ENCODE measurements at places on chromosomes 12 and 14.

DNA sequence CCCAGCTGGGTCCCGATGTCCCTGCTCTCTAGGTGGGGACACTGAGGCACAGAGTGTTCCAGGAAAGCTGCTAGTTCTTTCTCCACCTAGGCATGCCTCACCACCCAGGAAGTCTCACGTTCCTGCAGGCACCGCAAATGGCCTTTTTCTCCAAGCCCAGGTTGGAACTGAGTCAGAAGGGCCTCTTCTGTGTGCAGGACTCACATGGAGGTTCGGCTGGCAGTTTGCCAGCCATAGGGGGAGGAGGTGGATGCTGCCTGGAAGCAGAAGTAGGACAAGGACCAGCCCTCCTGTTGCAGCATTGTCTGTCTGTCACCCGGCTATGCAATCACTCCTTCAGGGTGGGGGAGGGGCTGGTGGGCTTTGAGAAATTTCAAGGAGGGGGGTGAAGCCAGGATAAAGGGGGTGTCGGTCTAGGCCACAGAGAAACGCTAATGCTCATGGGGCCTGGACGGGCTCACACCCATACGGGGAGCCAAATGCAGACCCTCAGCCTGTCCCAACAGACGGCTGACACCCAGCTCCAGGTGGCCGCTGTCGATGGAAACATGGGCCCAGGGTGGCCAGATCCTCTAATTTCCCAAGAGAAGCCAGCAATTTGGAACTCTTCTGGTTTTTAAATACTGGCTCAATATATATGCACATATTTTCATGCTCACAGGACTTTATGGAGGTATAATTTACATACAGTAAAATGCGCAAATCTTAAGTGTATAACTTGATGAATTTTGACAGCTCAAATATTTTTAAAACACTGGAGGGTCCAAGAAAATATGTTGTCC, 120.5 kb downstream of the PHETA1 start:
- no peak for DNase-seq

DNA sequence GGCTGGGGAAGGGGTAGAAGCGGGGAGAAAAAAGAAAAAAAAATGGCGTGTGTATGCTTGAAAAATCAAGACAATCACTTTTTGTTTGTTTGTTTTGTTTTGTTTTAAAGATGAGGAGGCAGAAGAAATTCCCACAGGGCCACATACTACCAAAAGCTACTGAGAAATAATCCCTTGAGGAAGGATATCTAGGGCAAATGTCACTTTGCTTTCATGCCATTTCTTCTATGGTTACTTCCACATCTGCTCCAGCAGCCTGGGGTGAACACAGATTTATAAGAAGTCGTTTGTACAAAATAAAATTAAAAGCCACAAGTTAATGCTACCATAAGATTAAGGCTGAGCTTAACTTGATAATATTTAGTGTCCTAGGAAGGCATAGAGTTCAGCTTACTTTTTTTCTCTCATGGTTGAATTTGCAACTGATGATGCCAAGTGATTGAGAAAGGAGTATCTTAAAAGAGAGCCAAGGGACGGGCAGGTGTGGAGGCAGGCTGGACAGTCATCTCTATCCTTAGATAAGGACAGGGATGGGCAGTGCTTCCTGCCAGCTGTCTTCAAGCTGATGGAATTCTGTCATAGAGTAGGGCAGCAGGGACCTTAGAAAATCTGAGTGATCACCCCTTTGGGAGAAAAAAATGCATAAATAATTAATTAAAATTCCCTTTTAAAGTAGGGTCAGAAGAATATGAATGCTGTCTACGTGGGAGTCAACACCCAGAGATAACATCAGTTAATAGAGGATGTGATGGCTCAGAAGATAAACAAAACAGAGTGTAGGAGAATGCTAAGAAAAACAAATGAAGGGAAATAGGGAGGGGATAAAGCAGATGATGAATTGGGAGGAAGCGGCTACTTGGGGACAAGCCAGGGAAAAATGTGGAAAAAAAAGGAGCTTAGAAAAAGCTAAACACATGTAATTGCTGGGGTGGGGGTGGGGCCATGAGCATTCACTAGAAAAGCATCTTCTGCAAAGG, 57.1 kb downstream of the DYRK2 start:
- DNase-seq: no peak

GRCh38 chr12:114682785-114683708, 928 bp downstream of the TBX3 start:
- no peak for DNase-seq

GRCh38 chr14:75452900-75453816, 25.3 kb downstream of the JDP2 start:
- no peak for DNase-seq

DNA sequence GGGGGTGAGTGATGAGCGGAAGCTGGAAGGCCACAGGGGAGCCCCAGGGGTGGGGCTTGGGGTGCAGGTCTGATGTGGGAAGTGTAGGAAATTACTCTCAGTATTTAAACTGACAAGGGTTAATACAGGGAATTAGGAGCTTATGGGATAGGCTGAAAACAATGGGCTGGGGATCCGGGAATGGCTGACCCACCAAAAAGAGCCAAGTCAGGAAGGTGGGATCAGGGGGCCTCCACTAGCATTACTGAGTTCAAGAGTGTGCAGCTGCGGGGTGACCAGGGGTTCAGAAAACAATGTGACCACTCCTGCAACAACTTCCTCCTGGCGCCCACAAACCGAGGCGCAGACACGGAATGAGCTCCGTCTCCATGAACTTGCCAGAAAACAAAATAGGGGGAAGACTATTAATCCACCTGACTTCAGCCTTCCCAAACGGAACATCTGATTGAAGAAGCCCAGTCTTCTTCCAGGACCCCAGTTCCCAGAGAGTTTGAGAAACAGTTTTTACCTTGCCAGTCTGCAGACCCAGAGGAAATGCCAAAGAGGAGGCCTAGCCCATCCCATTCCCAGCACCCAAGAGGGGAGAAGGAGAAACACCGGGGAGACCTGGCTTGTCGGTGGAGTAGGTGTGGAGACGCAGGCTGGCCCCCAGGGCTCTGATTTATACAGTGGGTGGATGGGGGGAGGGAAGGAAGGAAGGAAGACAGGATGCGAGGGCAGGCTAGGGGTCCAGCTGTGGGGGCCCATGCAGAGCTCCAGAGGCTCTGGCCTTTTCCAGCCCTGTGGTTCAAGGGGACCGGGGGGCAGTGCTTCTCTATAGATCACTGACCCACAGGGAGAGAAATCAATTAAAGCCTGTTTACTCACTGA, 16.5 kb upstream of the YY1 start:
- no peak for DNase-seq
